ENCODE measurements at places on chromosomes 5 and 9.
A peak's percentile ranks its signal among the peaks of the same experiment; 100 is the strongest.

DNA sequence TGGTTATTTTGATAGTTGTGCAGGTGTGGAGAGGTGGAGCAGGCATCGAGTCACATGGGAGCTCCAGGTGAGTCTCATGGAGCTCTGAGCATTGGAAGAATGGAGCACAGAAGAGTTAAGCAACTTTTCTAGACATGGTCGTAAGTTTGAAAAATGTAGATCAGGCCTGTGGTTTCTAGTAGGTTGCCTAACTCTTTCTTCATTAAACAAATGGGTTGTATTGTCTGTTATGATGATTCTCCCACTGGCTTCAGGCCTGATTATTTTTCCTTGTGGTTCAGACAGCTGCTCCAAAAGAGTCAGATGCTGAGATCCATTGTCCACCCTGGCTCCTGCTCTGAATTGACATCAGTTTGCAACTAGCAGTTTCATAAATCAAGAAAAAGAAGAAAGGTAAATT lies 80.3 kb upstream of the RPS23 start:
- DNase-seq, result no peak

- DNase-seq, result no peak
Observed at GRCh38 chr5:140186267-140186671, 11.3 kb downstream of the CYSTM1 start.

GRCh38 chr5:103362211-103362610 lies 103.6 kb downstream of the MACIR start:
- no peak for DNase-seq

GRCh38 chr5:92460505-92460904 lies 1077.4 kb upstream of the ARRDC3 start:
- DNase-seq, result no peak

DNA sequence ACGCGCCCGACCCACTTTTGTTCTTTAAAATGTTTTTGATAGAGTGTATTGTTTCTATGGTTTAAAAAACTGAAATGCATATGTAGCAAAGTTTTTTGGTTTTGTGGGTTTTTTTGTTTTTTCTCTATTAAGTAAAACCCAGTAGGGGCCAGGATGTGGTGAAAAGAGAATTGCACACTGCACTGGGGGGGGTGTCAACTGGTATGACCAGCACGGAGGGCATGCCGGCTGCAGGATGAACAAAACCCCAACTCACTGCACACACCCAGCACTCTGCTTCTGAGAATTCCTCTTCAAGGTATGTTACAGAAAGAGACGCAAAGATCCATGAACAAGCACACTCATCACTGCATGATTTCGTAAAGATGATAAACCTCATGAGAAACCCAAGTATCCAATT lies 75.0 kb downstream of the STK10 start:
- DNase-seq, result no peak

DNA sequence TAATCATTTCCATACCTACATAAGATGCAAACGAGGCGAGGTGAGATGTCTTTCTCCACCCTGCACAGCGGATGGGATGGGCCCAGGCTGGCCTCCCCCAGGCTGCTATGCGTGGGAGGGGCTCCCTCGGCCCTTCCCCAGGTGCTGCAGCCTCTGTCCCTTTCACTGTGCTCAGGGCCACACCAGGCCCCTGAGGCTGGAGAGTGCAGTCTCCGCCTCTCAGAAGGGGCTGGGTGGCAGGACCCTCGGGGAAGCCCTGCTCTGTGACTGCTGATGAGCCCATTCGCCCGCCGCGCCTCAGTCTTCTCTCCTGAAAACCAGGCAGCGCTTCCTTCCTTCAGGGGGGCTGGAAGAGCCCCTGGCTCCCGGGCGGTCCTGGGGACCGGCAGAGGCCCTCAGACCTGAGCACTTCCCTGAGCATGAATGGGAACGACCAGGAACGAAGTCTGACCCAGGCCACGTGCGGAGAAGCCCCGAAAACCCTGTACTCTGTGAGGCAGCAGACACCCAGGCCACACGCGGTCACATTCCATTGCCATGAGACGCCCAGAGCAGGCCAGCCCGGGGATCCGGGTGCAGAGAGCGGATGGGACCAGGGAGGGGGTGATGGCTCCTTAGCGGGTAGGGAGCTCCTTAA lies 21.9 kb upstream of the NOTCH1 start:
- peak; percentile 78 for DNase-seq

DNA sequence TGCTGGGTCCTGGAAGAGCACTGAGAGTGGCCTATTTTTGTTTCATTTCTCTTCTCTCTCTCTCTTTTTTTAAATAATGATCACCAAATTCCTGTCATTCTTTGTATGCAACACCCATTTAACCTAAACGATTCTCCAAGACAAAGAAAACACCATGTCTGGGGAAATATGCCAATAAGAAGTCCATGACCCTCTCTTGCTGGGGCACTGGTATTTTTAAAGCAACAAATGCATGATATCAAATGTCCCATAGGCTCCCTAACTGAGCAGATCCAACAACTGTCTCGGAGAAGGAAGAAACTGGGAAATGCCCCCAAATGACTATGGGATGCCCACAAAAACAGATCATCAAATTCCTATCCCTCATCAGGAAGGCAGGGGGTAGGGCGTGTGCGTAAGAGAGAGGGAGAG lies 567.4 kb downstream of the CCDC171 start:
- peak; percentile 80 for DNase-seq

GRCh38 chr9:136140046-136140445 lies 21.4 kb upstream of the TMEM250 start:
- DNase-seq, result no peak

DNA sequence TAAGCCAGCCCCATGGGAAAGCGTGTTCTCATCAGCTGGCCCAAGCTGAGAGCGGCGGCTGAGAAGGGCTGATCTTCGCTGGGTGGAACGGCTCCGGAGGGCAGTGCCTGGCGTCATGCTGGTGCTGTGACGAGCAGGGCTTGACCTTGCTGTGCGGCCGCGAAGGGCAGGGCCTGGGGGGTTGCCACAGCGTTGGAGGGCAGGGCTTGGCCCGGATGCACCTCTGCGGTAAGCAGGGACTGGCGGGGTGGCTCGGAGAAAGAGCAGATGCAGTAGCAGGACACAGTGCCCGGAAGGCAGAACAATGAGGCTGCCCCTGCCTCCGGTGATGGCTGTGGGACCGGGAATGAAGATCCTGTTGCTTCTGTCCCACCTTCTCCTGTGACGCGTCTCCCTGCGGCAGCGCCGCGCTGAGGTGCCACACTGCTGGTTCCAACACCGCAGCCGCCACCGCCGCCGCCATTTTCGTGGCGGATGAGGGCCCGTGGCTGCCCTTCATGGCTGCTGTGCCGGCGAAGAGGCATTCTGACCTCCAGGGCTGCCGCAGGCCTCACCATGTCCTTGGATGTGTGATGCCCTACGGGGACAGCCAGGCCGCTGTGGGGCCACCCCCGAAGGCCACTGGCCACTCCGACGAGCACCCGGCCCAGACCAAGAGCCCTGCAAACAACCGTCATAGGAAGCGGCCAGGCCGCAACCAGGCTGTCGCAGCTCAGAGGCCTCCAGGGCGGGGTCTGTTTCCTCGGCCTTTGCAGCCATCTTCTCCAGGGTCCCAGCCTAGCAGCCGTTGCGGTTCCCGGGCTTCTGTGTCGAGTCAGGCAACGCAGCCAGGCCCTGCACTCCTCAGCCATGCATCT lies 890.5 kb upstream of the CTNND2 start:
- DNase-seq, result no peak

GRCh38 chr5:102617191-102618187 lies 118.7 kb upstream of the SLCO6A1 start:
- DNase-seq, result no peak

DNA sequence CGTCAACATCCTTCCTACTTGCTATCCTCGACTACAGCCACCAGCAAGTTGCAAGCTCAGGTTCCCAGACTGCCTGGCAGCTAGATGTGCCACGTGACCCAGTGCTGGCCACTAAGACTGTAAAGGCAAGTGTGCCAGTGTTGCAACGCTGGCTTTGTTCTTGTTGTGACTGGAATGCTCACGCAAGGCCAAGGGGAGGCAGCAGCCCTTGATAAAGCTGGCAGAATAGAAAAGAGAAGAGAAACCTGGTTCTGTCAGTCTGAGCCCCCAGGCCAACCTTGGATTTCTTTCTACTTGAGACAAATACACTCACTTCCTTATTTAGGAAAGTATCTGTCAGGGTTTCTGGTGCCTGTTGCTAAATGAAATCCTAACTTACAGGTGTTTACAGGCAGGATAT lies 113.0 kb downstream of the KLHL3 start:
- no peak for DNase-seq

- DNase-seq, result no peak
Observed at GRCh38 chr5:59342181-59342580, 551.3 kb downstream of the PDE4D start.

GRCh38 chr9:15277400-15278090 lies 29.5 kb downstream of the TTC39B start:
- DNase-seq, result peak; percentile 10

DNA sequence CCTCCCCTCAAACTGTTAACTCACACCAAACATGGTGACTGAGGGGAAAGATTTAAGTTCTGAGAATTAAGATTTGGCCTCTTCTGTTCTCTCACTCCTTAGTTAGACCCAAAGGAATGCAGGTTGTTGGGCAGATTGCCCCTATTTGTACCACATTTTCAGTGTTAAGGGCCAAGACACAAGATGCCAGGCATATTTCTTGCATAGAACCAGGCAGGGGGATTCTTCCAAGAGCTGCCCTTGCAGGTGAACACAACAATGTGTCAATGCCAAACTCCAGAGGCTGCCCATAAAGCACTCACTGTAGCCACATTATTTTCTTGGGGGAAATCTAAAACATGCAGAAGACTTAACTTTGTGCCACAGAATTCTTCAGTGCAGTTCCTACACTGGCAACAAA lies 14.7 kb downstream of the MPDZ start:
- no peak for DNase-seq

- no peak for DNase-seq
Observed at GRCh38 chr5:135578685-135579341, at the start of gene CXCL14. CXCL14 (minus strand) TSS chr5:135578991; CDS start chr5:135578778, 213 bp downstream.

DNA sequence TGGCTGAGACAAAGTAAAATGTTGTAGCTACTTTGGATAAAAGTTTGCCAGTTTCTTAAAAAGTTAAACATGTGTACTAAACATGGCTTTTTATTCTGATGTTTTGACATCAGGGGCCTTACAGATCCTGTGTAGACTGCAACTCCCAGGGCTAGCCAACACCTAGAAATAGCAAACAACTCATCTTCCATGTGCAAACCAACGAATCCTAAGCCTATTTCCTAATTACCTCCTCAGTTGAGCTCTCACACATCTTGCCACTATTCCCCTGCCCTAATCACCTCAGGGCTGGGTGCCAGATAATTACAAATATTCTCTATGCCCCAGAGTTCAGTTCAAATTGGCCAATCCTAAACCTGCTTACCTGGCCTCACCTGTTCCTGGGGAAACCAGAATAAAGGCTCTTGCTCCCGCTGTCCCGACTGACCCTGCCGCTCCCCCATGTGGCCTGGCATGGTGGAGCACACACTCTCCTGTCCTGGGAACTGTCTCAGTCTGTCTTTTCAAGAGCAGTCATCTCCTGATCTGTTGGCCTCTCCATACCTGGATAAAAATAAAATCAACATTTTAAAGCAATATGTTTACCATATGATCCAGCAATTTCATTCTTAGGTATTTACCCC lies 37.1 kb upstream of the FAM169A start:
- DNase-seq, result no peak

DNA sequence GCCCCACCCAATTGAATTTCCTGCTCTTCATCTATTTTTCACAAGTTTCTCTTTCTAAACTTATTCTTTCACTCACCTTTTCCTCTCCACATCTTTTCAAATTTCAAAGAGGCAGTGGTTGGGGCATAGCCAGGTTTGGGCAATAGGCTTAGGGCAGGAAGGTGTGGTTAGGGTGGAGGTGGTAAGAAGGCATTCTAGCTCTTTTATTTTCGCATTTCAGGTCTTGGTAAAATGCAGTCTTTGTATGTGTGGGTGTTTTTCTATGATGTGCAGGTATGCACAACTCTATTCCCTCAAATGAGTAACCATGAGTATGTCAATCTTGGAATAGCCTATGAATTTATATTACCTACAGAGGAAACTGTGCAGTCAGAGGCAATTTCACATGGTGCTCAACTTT lies 129.8 kb upstream of the IFNE start:
- DNase-seq, result no peak

- DNase-seq, result peak; percentile 71
Observed at GRCh38 chr9:87577746-87578145, 80.1 kb downstream of the DAPK1 start.

DNA sequence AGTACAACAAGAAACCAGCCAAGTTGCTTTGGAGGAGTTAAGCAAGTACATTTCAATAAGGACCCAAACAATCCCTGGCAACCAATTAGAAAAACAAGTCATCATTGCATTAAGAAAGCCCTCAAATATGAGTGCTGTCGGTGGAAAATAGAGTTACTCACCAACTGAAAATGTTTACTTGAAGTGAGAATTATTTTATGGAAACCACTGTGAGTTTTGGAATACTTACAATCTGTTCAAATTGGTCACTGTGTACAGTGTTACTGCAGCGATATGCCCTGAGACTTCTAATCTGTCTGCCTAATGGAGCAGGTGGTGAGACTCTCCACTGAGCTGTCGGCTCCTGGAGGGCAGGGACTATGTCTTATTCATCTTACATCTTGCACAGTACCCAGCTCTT lies 1073.2 kb upstream of the DMAC1 start:
- DNase-seq, result no peak

GRCh38 chr5:131710391-131710790 lies 75.4 kb upstream of the RAPGEF6 start:
- DNase-seq, result no peak

GRCh38 chr5:173027905-173028304 lies 28.2 kb upstream of the CREBRF start:
- DNase-seq, result no peak

DNA sequence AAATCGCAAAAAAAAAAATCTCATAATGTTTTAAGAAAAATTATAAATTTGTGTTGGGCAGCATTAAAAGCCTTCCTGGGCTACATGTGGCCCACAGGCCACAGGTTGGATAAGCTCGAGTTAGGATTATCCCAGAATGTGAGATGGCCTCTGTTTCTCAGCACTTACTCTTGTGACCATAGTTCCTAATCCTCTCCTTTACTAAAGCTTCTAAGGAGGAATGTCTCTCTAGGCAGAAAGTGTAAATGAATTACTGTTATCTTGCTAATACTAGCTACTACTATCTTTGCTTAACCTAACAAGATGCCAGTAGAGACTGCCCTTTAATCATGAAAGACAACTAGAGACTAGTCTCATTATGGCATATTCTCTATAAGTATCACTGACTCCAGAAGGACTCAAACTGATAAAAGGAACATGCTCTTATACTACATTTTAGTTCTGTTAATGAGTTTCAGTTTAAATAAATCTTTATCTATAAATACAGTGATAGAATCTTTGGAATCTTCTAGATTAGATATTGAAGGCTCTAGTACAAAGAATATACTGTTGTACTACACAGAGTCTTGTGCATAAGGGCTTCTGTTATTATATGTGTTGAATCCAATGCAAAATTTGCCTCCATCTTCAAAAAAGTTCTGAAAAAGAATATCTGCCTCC lies 13.8 kb downstream of the INVS start:
- no peak for DNase-seq
